Dermis microvascular lymphatic vessel endothelial cell (primary cell): ENCODE measurements at places on chromosomes 2 and 18. TPM values are rescaled to one million over a fixed set of nuclear protein-coding genes. Genes with fewer than 3 reads are reported as not detected.

- DNase-seq: no peak
Observed at GRCh38 chr18:24362757-24363156, 34.9 kb downstream of the OSBPL1A start.

C1QL2 gene
- total RNA-seq: not detected in 2 replicates

DNA sequence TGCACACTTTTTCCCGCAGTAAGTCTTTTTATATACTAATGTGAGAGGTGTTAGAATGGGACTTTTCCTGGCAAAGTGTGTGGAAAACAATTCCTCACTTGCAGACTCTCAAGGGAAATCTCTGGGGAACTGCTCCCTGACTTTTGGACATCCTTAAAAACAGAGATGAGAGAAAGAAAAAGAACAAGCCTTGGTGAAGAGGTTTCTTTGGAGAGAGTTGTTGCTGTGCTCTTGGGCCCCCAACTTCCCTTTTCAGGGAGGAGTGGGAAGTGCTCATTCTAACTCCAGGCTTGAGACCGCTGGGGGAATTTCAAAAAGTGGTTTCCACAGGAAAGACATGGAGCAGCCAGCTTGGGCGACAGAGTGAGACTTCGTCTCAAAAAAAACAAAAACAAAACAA, 142.6 kb upstream of the SPRED2 start:
- DNase-seq: no peak

DNA sequence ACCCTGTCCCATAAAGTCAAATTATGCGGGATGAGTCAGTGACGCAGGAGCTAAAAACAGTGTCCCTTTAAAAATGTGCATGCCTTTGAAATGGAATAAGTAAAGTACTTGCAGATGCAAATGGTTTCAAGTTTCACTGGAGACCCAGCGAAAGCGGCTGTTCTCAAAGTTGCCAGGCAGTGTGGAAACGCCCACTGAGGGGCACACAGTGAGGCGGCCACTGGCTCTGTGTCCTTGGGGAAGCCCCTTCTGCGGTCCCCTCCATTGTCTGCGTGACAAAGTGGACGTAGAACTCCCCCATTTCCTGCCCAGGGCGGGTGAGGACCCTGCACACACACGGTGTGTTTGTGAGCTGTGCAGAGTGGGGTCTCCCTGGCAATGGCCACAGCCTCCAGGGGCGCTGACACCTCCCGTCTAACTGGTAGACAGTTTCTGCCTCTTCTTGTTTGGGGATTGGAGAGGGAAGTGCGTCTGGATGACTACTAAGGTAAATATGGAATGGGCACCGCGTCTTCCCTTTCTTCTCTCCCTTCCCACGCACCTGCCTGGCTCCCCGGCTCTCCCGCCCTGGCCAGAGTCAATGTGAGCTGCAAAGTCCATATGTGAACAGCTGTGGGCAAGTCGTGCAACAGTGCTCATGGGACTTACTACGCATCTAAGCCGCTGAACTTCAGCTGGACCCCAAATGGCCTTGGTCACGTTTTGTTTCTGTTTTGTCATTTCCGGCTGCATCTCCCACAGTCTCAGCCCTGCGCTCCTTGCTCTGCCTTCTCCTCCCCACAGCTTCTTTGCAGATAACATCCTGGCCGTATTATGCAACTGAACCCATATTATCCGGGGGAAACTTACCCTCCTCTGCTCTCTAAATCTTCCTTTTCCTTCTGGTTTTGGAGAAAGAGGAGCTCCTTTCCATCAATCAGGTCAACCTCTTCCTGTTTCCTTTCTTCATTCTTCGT, 33.7 kb upstream of the ZNF516 start:
- no peak for DNase-seq
